Tibial artery (tissue), 4 donors: ENCODE measurements at places on chromosomes 6 and 20.

DNA sequence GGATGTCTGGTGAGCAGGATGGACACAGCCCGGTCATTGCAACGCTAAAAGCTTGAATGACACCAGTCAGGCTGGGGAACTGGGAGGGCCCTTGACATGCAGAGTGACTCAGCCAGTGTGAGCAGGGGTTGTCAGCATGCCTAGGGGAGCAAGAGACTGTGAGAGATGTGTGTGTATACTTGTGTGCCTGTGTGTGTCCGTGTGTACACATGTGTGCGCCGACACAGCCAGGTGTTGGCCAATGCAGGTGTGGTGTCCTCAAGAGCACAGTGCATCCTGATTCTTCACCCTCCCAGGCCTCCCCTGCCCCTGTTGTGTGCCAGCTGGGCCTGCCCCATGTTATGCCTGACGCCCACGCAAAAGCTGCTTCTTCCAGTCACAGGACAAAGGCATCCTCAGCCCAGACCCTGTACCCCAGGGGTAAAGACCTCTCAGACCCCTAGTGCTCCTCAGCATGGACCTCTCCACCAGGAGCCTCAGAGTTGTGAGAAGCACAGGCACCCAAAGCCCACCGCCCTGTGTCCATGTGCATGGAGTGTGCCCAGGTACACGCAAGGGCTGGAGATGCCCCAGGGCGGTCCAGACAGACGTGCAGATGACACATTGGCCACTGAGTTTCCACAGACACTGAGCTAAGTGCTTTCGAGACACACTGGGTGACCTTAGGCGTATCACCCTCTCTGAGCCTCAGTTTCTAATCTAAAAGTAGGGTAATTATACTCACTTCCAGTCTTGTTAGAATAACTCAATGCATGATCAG lies 16.6 kb downstream of the NRSN2 start:
- DNase-seq, result no peak

- no peak for DNase-seq
Measured at GRCh38 chr6:136947037-136947436, 24.9 kb downstream of the SLC35D3 start.

DNA sequence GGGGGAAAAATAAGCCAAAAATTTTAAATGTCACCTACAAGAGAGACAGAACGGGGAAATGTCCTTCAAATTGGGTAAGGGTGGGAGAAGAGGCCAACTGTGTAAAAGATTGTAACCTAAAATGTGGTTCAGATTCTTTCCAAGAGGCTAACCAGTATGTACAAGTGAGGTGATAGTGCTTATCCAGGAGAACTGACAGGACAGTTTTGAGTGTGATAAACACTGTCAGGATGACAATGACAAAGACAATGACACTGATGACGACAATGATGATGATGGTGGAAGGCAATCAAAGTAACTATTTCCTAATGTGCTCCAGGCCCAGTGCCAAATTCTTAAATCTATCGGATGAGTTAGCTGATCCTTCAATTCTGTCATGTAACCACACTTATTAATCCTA lies 57.3 kb downstream of the TASP1 start:
- DNase-seq, result no peak

DNA sequence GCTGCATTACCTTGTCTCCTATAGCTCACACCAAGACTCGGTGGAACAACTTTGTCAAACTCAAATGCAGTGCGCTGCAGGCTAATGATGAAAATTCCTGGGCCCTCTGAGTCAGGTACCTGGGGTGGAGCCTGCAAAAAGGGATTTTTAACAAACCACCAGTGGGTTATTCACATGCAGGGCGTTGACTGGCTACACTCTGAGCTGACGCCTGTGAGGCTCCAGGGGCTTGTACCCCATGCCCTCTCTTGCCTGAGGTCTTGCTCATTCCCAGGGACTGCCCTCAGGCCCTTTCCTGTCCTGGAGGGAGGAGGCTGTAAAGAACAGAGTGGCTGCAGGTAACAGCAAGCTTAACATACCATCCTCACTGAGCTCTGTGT lies 9.2 kb downstream of the GTSF1L start:
- no peak for DNase-seq

DNA sequence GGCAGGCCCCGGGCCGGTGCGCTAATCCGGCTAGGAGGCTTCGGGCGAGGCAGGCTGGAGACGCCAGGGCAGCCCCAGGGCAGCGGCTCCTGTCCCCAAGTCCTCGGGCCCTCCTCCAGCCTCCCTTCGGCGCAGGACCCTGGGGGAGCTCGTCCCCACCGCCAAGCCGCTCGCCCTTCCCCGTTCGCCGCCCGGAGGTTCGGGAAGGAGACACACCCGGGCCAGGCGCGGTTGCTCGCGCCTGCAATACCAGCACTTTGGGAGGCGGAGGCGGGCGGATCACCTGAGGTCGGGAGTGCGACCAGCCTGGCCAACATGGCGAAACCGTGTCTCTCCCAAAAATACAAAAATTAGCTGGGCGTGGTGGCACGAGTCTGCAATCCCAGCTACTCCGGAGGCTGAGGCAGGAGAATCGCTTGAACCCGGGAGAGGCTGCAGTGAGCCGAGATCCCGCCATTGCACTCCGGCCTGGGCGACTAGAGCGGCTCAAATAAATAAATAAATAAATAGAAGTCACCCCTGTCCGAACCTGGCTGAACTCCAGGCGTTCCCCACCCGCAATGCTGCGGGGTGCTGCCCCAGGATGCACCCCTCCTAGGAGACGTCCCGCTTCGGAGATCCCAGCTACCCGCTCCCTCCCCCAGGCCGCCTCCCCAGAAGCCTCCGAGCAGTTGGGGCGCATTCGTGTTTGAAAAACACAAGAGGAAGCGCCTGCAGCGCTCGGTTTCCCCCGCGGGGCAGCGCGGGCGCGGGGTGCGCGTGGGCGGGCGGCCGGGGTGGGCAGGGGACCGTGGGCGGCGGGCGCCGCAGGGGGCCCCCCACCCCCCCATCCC lies 27.5 kb downstream of the SERPINB9 start:
- DNase-seq, result no peak

GRCh38 chr20:63668351-63668750 lies 10.2 kb downstream of the RTEL1 start:
- DNase-seq, result no peak
